ENCODE measurements at places on chromosomes 7 and 10.

DNA sequence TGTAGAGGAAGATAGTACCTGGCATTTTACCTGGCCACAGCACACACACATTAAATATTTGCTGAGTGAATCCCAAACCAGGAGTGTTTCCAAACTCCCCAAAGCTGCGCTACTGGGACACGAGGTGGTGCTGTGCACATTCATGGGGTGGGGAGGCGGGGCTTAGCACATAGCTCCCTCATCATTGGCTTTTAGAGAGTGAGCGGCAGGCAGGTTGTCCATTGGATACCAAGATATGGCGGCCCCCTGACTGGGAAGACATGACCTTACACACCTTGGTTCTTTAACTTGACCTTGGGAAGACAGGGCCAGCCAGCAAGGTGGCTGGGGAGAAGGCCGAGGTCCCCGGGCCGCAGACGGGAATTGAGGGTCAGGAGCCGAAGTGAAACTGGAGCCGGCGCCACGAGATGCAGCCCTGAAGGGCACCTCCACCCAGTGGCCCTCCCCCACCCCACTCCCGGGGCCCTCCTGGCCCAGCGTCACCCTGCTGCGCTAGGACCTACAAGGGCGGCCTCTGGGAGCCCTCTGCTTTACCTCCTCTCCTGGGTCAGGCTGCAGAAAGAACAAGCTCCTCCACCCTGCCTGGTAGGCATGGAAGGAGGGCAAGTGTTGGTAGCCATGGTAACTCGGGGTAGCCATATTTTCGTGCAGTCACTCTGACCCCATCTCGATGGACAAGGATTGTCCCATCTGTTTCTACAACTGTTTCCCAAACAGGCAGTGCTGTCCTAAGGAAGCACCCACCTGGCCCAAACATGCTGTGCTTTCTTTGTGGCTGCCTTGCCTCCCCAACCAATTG is 24.0 kb downstream of the TMEM176A start:
- DNase-seq: no peak

DNA sequence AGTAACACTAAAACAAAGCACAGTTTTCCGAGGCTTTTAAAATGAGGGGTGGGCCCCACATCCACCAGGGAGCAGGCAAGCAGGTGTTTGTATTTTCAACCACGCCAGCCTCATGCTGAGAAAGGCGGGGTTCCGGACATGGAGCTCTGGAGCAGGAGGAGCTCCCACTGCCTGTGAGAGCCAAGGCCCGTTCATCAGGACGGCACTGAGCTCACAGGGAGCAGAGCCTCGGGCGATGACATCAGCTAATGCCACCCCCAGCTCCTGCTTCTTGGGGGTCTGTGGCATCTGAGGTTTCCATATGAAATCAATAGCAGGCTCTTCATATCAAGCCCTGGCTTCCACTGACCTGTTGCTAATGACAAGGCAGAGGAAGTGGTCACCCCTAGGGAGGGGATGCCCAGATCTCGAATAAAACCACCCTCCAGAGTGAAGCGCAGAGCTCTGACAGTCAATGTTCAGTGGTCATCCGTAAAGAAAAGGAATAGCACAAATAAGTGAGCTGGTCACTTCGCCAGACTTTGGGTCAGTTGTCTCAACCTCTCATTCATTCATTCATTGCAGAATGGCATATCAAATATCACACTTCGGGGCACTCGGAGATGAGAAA is 89.1 kb downstream of the TNS3 start:
- peak; percentile 89 for DNase-seq

GRCh38 chr10:230758-231157 is 95.5 kb downstream of the ZMYND11 start:
- DNase-seq: no peak

GRCh38 chr7:140867467-140868462 is 57.0 kb downstream of the BRAF start:
- no peak for DNase-seq

DNA sequence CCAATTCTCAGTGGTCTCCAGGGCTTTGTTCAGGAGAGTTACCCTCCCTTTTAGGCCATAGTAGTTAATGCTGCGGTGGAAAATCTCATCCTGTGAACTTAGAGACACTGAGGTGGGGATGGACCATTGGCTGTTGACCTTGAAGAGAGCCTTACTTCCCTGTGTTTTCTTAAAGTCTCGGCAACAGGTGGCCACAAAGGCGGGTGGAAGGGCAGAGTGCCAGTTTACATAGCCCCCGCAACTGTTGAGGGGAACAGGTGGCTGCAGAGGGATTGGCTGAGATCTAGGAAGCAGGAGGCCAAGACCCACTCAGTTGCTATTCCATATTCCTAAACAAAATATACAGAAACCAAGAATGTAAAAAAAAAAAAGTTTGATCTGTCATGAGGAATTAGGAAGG is 160.6 kb downstream of the ST7 start:
- DNase-seq: no peak

DNA sequence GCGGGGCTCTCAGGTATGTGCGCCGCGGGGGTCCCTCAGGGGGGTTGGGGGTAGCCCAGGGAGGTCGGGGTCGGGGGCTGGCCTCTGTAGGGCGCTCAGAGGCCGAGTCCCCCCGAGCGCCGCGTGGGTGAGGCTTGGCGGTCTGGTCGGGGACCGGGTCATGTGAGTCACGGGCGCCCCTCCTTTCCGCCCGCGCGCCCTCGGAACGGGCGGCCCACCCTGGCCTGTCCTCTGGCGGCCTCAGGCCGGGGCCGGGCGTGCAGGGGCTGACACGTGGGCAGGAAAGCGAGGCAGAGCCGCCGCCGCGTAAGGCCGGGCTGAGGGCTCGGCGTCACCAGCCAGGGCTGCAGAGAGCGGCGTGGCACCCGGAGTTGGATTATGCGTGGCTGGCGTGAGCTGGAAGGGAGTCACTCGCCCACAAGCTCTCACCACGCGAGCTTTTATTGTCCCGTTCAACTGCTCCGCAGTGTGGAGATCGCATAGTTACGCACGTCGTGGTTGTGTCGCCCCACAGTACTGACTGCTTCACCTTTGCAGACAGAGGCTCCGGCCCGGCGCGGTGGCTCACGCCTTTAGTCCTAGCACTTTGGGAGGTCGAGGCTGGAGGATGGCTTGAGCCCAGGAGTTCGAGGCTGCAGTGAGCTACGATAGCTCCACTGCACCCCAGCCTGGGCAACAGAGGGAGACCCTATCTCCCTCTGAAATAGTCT is 385 bp downstream of the SHLD2 start:
- no peak for DNase-seq

DNA sequence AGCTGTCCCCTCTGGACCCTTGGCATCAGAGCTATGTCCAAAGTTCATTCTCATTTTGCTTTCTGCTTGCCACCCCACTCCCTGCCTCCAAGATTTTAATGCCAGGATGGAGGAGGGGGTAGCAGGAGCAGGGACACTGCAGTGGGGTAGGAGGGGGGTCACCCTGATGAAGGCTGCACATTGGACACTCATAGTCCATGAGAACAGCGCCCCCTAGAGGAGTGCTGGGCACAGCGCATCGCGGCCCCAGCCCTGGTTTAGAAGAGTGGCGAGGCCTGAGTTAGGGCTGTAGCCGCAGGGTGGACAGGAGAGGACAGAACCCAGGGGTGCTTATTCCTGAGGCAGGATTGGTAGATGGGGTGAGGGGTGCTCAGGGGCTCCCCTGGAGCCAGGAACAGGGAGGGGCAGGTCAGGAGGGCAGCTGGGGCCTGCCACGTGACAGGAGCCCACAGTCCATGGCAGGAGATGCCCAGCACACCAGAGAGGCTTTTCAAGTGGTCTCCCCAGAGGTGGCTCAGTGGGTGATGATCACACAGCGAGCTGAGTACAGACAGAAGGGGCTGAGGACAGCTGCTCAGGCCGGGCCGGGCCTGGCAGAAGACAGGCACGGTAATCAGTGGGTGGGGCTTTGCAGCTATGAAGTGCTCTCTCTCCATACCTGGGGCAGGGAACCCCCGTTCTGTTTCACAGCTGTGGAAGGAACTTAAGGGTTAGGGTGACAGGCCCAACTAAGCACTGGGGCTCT is 71.4 kb downstream of the NEURL1 start:
- no peak for DNase-seq
